ENCODE measurements at places on chromosomes 5 and 9.

DNA sequence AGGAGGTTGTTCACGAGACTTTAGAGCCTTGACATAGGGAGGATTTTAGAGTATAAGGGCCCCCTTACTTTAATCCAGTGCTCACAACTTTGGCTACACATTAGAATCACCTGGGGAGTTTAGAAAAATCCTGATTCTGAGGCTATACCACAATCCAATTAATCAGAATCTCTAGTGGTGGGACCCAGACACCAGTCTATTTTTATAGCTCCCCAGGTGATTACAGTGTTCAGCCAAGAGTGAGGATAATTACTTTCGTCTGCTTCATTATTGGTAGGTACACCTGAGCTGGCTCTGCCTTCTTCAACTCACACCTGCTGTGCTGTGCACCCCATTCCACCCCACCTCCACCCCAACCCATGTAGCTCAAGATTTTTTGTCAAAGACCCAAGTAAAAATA, 141.3 kb upstream of the EPB41L4A start:
- no peak for DNase-seq

DNA sequence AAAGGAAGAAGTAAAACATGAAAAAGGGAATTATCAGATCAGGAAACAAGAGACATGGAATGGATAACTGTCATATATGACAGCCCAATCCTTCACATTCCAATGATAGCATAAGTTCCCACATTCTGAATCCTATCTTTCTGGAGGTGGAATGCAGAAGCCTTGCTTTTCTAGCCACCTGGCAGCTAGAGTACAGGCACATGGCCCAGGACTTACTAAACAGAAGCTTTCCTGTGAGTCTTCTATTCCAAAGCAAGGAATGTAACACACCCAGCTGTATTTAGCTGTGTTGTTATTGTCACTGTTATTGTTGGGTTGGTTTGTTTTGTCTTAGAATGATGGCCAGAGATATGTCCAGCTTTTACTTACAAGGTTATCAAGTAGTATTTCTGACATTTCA, 780.5 kb upstream of the ZNF608 start:
- no peak for DNase-seq

DNA sequence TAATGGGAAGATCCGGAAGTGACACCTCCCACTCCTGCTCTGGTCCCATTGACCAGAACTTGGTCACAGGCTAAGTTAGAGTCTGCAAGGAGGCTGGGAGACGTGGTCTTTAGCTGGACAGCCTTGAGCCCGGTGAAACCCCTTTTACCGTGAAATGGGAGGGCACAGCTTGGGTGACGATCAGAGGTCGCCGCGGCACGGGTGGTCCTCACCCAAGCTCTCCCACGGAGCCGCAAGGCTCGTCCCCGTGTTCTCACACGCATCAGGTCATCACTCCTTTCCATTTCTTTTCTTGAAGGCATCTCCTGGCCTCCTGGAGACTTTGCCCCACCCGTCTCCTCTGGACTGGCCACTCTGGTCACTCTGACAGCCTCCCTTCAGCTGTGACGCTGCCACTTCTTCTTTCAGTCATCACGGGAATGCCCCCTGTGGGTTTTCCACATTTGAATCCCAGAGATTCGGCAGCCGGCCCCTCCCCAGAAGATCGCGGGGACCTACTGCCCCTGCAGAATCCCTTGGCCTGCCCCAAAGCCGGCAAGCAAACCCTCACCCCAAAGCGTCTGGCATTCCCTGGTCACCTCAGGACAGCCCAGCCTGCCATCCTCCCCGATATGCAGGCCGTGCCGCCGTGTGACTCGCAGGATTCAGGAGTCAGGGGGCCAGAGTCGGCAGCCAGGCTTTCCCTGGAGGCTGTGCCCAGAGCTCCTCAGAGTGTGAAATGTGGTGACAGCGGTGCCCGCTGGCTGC, 18.9 kb upstream of the EGFL7 start:
- no peak for DNase-seq

- DNase-seq: no peak
These were observed 176.7 kb downstream of the NTRK2 start for GRCh38 chr9:84845956-84846900.

DNA sequence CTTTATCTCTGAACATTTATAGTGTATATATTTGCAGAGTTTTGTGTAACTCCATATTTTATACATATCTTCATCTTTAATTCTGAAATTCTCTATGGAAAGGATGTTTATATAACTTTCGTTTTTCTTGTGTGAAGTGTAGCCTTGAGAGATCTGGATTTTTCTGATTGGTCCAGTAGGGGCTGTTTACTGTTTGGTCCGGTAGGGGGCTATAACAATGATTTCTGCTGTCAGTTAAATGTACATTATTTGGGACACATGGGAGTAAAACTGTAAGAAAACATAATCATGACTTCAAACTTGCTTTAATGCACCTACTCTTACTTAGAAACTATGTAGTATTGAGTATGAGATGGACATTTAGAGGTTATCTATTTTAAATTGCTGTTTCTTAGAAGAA, 527.1 kb upstream of the ARRDC3 start:
- DNase-seq: peak; percentile 34

DNA sequence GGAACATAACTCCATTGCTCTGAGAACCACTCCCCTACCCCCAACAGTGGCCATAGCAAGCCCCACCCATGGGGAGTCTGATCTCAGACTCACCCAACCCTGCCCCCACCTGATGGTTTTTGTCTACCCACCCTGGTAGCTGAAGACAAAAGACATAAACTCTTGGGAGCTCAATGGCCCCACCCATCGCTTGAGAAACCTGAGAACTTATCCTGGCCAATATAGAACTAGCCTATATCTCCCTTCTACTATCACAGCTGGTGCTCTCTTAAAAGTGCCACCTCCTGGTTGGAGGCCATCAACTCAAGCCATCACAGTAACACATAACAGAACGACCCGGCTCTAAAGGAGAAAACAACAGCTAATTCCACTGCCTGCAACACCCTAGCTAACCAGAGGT, 47.9 kb upstream of the SNAPC3 start:
- DNase-seq: no peak

DNA sequence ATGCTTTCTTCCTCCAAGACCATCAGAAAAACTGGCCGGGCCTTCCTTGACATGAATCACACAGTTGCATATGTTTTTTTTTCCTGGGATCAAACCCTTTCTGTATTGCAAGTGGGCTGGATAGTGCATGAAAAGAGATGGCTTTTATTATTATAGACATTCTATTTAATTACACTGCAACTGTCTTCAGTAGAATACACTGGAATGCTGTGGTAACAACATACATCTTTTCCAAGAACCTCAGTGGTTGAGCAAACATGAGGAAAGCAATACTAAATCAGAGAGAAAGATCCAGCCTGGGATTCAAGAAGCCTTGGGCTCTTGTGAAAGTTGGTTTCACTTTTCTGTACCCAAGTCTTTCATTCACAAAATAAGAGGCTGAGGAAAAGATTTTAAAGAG, 193.0 kb downstream of the DMAC1 start:
- DNase-seq: no peak

DNA sequence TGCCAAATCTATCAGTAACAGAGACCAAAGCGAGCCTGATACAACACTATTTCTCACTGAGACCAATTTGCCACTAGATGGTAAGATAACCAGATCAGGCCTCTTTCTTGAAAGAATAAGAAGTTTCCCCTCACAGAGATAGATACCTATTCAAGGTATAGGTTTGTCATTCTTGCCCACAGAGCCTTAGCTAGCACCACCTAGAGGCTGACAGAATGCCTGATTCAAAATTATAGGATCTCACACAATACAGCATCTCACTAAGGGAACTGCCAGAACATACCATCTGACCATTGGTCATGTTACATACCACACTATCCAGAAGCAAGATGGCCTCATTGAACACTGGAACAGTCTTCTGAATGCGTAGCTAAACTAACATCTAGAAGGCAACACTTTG, 166.6 kb upstream of the HCN1 start:
- DNase-seq: no peak

GRCh38 chr9:103574056-103574455, 520.1 kb upstream of the SMC2 start:
- DNase-seq: no peak
